Inflammatory macrophage (primary cell): ENCODE measurements at places on chromosomes 13 and 19.

- DNase-seq, result peak; percentile 1
Measured at GRCh38 chr19:46606681-46607447, 5.7 kb downstream of the CALM3 start.

- DNase-seq, result no peak
Measured at GRCh38 chr19:19192910-19193423, 909 bp downstream of the RFXANK start.

DNA sequence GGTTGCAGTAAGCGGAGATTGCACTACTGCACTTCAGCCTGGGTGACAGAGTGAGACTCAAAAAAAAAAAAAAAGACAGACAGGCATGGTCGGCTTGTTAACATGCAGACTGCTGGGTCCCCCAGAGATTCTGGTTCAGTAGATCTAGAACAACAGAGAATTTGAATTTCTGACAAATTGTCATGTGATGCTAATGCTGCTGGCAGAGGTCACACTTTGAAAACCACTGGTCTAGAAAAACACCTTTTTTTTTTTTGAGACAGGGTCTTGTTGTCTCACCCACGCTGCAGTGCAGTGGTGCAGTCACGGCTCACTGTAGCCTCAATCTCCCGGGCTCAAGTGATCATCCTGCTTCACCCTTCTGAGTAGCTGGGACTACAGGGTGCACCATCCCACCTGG lies 7.7 kb upstream of the LRFN3 start:
- no peak for DNase-seq

DNA sequence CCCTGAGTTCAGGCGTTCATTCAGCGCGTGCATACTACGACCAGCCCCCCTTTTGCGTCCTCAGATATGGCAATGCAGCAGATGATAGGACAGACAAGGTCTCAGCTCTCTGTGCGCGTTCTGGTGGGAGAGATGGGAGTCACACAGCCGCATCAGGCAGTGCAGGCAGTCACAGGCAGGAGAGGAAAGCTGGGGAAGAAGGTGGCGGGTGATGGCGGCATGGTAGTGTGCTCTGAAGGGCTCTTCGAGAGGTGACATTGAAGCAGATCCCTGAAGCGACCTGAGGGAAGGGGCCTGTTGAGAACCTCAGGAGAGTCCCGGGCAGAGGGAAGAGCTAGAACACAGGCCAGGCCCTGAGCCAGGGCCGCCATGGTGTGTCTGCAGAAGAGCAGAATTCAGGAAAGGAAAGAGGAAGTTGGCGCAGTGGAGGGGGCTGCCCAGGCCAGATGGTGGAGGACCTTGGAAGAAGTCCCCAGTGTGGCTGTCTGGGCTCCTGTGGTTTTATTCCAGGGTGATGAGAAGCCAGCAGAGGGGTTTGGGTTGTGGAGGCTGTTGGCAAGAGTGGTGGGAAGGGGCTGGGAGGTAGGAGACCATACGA lies 3.5 kb downstream of the USF2 start:
- peak; percentile 61 for DNase-seq

GRCh38 chr19:43553656-43554055 lies 20.7 kb downstream of the ZNF575 start:
- no peak for DNase-seq

DNA sequence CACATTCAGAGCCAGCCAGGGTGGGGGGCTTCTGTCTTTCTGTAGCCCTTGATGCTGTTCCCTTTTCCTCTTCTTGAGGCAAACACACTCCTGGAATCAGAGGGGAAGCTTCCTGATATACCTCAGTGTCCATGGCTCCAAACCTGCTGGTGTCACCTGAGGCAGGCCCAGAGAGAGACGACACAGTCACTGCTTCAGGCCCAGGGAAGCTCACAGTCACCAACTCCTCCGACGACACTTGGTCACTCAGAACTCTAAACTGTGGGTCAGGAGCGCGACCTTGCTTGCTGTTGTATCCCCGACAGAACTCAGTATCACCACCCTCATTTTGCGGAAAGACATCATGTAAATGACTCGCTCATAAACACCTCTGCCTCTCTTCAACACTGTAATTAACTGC lies 1.1 kb downstream of the ATP13A1 start:
- no peak for DNase-seq

DNA sequence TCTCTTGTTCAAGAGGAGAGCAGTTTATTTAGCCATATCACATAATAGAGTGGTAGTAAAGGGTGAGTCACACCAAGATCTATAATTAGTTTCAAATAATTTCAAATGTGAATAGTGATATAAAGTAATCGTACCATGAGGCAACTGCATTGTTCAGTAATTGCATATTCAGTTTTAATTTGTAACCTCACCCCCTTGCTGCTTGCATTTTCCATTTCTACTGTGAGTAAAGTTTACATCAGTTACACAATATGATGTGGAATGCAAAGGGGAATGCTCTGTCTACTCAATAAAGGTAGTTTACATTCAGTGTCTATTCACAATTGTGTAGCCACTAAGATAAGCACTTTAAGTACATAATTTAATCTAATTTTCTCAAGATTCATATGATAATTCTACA lies 1695.7 kb upstream of the SPRY2 start:
- no peak for DNase-seq

DNA sequence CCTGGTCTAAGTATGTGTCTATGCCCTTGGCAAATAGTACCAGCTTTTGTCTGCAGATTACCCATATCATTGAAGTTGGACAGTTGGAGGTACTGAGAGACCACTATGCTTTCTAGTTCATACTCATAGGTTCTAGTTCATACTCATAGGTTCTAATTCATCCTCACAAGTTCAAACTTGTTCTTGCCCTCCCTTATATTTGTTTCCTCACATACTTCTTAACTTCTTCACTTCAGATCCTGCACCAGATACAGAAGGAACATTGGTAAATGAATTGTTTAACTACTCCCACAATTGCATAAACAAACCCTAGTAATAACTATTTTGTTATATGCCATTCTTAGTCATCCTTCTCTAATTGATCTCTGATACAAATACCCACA lies 172.2 kb downstream of the SLITRK1 start:
- no peak for DNase-seq

DNA sequence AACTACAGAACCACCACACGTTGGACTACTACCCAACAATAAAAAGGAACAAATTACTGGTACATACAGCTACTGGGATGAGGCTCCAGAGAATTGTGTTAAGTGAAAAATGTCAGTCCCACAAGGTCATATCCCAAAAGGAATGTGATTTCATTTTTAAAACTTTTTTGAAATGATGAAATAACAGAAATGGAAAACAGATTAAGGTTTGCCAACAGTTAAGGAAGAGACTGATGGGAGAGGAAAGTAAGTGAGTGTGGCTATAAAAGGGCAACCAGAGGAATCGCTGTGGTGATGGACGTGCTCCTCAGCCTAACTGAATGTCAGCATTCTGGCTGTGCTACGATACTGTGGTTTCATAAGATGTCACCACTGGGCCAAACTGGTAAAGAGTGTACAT lies 512.8 kb downstream of the UQCRFS1 start:
- no peak for DNase-seq

DNA sequence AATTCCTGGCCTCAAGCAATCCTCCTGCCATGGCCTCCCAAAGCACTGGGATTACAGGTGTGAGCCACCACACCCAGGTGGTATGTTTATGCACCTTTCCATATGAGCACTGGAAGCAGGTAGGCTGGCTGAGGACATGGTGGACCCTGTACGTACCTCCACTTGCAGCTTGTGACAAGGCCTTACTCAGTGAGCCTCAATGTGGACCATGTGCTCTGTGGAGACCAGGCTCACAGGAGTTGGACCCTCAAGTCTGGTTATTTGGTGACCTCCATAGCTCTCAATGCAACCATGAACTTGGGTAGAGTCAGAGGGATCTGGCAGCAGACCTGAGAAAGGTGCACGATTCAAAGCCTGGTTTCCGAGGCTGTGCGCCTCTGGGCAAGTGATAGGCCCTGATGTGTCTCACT lies 5.5 kb downstream of the ACP4 start:
- no peak for DNase-seq

GRCh38 chr19:28444362-28444761 lies 768.6 kb downstream of the UQCRFS1 start:
- no peak for DNase-seq

DNA sequence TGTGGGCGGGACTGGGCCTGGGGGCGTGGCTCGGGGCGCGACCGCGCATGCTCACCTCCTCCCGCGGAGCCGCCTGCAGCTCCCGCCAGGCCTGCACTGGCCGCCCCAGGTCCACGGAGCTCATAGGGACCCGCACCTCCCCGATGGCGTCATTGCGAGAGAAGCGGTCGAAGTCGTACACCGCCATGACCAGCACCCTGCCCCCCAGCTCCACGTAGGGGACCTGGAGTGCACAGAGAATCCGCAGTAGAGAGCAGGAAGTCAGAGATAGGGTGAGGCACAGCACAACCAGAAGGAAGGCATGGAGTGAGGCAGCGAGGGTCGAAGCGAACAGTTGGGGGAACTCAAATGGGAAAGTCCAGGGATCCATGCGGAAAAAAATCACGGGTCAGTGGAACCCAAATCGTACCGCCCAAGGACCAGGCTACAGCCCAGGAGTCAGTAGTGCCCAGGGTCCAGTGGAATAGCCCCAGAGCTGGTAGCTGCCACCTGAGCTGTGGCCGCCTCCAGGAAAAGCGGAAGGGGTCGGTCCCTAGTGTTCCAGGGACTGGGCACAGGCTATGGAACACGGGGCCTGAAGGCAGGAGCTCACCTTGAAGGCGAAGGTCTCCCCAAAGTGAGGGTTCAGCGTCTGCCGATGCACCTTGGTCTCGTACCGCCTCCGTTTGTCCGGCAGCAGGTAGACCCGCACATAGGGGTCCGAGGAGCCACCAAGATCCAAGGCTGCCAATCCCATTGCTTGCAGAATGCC lies 4.8 kb downstream of the SYT5 start:
- no peak for DNase-seq

DNA sequence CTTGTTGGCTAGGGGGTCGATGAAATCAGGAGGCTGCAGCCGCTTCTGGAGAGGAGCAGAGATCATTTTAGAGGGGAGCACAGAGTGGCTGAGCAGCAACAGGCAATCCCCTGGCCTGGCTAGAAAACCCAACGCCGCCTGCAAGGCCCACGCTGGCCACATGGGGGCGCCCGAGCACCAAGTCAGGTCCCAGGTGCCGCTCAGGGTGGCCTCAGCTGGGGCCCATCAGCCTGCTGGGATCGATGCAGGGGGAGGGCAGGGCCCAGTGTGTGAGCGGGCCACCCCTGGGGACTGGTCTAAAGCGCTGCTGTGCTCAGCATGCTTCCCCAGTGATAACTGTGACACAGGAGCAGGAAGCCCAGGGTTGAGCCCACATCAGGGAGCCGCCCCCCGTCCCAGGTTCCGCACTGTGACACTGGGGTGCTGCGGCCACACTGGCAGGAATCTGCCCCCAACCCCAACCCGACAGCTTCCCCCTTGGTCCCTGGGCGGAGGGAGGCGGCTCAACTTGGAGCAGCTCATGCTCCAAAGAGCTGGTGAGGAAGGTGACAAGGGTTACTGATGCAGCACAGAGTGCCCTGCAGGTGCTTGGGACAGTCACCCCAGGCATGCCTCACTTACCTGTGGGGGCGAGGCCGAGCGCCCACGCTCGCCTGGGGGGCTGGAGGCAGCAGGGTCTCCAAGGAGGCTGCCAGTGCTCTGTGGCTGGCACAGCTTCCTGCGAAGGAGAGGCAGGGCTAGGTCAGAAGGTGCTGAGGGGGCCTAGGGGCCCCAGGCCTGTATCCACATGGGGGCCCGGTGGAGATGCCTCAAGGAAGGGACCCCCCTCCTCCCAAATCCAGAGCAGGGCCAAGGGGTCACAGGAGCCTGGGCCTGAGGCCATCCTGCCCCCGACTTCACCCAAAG lies 13.3 kb upstream of the ISYNA1 start:
- peak; percentile 74 for DNase-seq

DNA sequence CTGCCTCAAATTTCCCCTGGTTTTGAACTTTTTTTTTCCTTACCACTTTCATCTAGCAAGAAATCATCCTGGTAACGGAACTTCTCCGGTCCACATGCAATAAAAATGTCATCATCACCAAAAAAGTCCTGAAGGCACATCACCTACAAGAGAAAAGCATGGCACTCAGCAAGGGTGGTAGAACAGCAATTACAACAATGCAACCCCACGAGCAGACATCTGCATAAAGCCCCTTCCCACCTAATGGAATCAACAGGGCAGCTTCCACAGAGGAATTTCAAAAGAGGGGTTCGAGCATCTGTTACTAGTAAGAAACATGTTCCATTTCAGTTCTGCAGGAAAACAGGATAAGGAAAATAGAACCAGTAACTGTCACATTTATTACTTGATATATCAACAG lies 183.9 kb downstream of the DCLK1 start:
- DNase-seq, result no peak

GRCh38 chr13:93529961-93530360 lies 303.4 kb downstream of the GPC6 start:
- DNase-seq, result no peak

- DNase-seq, result peak; percentile 83
Measured at GRCh38 chr13:32117701-32118100, 86.1 kb downstream of the FRY start.

DNA sequence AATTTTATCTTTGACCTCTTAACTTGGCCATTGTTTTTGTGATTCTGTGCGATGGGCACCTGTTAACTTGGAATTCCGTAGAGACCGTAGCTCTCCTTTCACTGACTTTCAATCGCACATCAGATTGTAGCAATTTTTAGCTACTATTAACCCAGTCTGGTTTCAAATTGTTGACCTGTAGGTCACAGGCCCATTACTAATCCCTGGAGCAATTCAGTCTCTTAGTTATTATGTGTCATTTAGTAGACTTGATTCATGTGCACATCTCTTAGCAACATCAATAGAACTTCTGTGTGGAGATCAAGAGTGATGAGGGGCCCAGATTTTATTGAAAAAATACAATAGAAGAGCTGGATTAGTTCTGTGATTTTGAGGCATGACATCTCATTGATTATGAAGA lies 549.6 kb upstream of the SLC10A2 start:
- DNase-seq, result no peak

- DNase-seq, result no peak
Measured at GRCh38 chr13:83878691-83879430, 3.4 kb downstream of the SLITRK1 start.

GRCh38 chr13:22427066-22427465 lies 753.7 kb upstream of the SGCG start:
- no peak for DNase-seq

- DNase-seq, result no peak
Measured at GRCh38 chr13:51192348-51192747, 29.9 kb upstream of the FAM124A start.

GRCh38 chr13:75505327-75505726 lies 23.4 kb upstream of the TBC1D4 start:
- DNase-seq, result peak; percentile 86

DNA sequence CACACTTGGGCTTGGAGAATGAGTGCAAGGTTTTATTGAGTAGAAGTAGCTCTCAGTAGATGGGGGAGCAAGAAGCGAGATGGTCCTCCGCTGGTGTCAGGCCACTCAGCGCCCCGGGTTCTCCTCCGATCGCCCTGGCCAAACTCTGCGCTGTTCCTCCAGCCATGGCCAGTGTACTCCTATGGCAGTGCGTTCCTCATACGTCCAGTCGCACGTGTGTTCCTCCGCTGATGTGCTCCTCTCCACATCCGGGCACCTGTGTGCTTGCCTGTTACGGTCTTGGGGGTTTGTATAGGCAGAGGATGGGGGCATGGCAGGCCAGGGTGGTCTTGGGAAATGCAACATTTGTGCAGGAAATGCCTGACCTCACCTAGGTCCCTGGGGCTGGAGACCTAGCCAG lies 1899.4 kb downstream of the PCDH9 start:
- no peak for DNase-seq
